ENCODE measurements at places on chromosomes 6 and 20.
A peak's percentile ranks its signal among the peaks of the same experiment; 100 is the strongest.

DNA sequence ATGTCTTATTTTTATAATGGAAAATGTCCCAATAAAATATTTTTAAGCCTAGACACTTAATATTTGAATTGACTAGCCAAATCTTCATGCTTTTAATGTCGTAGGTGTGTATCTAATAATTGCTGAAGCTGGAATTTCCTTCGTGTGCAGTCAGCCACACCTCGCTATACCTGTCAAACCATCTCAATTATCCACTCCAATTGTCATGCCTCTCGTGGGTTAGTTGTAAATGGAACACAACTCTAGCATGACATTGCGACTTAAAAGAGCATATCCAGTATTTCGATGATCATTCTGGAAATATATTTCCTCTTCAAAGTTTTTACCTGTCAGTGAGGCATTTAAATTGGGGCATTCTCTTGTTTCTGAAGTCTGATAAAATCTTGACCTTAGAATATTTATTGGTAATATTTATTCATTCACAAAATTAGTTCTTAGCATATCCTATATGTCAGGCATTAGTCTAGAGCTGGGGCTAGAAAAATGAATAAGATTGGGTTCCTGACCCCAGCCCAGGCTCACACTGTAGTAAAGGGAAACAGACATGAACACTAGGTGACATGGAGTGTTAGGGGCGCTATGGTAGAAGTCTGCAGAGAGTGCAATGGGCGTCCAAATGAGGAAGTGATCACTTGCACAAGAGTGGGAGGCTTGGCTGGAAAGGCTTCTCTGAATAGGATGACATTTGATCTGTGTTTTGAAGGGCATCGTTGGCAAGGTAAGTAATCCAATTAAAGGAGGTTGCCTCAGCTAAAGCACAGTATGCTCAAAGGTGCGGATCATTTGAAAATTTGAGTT is 11.0 kb upstream of the CFAP206 start:
- no peak for DNase-seq

DNA sequence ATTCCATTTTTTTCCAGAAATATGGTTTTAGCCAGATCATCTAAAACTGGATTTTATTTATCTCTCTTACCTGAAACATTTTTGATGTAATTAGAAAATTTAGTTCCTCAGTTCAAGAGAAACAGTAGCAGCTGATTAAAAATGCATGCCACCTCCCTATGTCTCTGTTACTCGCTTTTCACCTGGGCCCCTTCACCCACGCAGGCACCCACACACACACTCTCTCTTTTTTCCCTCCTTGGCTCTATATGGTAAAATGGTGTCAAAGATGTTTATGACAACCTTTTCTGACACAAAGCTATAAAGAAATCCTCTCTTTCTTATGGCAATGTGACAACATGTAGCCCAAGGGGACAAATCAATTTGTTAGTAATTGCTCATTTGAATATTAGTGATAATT is 5.8 kb upstream of the SGK1 start:
- DNase-seq, result no peak

DNA sequence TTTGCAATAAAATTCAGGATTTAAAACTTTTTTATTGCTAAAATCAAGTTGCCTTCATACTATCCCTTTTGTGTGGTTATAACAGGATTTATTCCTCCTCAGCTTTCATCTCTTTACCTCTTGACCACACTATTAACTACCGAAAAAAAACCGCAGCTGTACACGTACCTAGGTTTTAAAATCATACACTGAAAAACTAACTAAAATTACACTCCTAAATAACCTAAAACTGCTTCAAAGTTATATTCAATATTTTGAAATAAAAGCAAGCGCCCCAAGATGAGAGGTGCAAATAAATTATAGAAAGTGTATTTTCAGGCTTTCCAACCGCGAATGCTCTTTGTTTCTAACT is 1.4 kb downstream of the MPC1 start:
- no peak for DNase-seq

DNA sequence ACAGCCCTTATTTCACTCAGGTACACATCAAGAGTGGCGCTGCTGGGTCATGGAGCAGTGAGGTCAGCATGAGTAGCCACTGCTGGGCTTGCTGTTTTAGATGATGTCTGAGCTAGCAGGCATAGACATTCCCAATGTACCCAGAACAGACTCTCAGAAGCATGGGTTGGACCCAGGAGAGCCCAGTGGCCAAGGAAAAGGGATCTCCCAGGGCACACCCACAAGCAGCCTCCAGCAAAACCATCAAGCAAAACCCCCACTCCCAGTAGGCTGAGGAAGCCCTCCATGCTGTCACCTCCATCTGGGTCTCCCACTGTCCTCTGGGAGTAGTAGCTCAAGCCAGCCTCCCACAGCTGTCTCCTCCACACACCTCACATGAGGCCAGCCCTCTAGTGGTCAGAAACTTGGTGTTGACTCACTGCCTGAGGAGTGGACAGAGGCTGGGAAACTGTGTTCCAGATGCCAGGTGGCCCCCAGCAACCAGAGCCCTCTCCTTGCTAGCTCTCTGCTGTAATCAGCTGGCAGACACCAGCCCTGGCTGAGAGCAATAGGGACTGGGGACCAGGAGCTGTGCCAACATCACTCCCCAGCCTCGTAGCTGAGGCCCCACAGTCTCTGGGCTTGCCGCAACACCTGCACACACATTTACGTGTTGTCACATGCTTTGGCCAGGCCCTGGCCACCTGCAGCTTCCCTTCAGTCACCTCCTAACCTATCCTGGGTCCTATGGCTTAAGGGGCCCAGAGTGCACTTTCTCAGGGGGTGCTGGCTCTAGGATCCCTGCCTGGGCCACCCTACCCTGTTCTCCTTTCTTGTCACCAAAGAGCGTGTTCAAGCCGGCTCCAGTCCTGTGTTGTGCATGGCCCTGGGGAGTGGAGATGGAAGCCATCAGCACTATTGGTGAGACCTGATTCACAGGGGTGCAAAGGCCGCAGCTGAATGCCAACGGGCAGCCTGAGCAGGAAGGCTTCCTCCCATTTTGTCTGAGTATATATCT is 1.9 kb upstream of the AP5S1 start:
- peak; percentile 23 for DNase-seq

DNA sequence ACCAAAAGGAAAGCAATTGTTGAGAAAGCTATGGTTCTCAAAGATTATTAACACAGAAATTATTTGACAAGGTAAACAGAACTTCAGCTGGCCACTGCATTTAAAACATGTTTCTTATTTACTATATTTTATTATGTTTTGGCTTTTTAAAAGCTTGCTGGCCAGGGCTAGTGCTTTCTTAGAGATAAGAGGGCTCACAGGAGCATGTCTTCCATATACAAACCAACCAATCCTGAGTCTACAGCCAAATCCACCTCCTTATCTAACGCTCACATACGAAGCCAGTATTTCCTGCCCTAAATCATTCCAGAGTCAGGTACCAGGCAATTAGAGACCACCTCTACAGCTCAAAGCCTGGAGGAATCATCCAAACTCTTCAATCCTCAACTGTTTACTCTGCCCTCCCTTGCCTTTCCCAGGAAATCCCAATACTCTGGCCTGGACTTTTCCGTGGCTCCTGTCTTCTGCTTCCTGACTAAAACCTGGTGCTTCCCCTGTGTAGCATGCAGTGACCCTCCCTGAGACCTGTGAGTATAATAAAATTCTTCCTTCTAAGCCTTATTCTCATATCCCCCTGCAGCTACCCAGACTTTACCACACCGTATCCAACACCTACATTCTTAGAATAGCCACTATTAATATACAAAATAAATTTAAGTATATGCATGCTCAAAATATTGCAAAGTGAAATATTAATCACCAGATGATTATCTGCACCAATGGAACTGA is 33.2 kb downstream of the RANBP9 start:
- no peak for DNase-seq

- DNase-seq, result no peak
Measured at GRCh38 chr20:47397652-47398301, 41.3 kb upstream of the ZMYND8 start.

DNA sequence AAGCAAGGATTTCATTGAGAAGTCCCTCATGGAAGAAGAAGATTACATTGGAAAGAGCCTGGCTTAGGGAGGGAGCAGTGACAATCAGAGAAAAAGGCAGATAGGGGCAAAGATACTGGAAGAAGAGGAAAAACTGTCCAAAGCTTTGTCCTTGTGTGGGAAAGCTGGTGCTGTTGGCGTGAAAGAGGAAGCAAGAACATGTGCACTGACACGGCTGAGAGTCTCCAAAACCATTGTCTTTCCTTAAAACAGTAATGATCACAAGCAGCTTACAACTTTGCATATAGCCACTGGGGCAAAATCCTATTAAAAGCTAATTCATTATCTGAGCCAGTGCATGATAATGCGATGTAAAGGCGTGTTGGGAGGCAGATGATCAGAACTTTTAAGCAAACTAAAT is 85.1 kb upstream of the ESR1 start:
- DNase-seq, result no peak

GRCh38 chr6:110563711-110564110 is 87.3 kb upstream of the SLC22A16 start:
- DNase-seq, result no peak

- DNase-seq, result no peak
Measured at GRCh38 chr20:31863296-31864085, 6.8 kb downstream of the DUSP15 start.

GRCh38 chr6:104462811-104463599 is 396.7 kb downstream of the HACE1 start:
- DNase-seq, result peak; percentile 1

- DNase-seq, result no peak
Measured at GRCh38 chr6:90368601-90369000, 72.0 kb upstream of the BACH2 start.

DNA sequence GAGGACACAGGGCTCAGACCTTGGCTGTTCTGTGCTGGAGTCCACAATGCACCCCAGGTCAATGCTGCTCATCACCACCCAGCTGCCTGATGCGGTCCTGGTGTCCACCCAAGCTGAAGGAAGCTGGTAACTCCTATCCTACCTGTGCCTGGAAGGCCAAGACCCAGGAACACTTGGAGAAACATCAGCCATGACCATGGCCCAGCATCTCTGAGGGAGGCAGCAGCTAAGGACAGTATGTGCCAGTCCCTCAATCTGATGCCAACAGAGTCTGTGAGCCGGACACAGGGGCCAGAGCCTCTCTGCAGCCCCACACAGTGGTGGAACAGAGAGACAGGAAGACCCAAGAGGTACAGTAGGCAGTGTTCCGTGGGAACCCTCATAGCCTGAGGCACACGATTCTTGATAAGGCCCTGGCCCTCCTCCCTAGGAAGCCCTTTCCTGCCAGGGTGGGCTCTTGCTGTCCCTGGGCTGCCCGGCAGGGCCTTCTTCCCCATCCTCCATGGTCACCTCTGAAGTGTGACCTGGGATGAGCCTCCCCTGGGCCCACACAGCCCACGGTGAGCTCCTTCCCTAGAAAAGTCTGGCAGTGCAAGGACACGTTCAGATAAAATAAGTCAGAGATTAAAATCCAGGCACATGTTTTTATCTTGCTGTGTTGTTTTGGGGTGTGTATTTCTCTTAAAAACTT is 170.7 kb downstream of the THBS2 start:
- DNase-seq, result no peak

DNA sequence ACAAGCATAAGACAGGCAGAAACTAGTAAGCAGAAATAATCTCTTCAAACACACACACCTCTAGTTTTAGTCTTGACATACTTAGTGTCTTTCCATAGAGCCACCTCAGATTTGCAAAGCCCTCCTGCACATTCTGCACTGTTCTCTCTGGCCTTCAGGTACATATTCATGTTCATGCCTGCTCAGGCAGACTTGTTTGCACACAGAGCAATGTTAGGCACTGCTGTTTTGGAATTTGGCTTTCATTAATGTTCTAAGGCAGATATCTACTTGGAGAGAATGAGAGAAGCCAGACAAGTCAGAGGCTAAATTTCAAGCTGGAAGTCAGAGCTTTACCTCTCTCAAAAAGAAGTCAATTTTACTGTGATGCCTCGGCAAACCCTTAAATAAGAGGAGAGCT is 21.3 kb upstream of the DST start:
- no peak for DNase-seq

GRCh38 chr6:6386010-6386409 is 65.5 kb upstream of the F13A1 start:
- no peak for DNase-seq

GRCh38 chr20:723756-724155 is 44.5 kb downstream of the SLC52A3 start:
- DNase-seq, result peak; percentile 59

DNA sequence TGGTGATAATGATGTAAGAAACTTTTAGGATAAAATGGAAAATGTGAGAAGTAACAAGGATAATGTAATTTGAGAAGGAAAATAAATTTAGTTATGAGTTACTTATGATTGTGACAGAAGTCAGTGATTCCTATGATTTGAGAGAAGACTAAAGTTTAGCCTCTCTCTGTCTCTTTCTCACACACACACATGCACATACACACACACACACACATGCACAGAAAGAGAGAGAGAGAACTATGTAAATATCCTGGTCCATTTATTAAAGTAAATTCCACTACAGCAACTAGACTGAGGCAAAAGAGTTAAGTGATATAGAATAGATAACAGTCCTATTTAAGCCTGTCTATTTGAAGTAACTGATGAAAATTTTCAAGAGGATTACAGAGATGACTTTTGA is 375.2 kb downstream of the CD109 start:
- no peak for DNase-seq

DNA sequence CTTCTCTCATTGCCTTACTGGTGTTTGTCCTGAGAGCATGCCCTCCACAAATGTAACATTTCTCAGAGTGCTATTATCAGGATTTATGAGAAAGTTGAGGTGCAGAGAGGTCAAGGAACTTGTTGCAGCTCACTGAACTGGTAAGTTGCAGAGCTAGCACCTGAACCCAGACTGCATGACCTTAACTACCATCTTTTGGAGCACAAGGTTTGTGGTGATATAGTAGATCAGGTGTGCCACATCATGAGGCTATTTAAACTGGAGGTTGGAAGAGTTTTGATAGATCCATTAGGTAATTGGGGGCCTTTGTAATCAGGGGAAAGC is 112.0 kb upstream of the CITED2 start:
- DNase-seq, result no peak

DNA sequence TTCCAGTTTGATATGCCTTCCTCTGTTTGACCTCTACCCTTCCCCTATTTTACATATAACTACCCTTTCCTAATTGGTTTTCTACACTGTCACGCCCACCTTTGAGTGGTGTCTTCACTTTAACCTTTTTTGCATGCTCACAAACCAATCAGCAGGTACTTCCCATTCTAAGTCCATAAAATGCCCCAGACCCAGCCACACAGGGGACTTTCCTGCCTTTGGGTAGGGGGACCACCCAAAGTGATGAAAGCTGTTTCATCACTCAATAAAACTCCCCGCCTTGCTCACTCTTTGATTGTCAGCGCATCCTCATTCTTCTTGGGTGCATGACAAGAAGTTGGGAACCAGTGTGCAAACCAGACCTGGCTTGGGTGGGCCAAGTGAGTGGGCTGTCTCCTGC is 20.5 kb upstream of the SNRPC start:
- no peak for DNase-seq

- DNase-seq, result no peak
Measured at GRCh38 chr6:115832786-115833185, 227.9 kb downstream of the FRK start.

GRCh38 chr6:143535189-143535614 is 23.7 kb upstream of the FUCA2 start:
- DNase-seq, result no peak

GRCh38 chr6:20608905-20609304 is 74.6 kb downstream of the CDKAL1 start:
- DNase-seq, result no peak
